Smooth muscle cell of the umbilical artery (primary cell): ENCODE measurements at places on chromosomes 5 and 9. TPM values are rescaled to one million over a fixed set of nuclear protein-coding genes. Genes with fewer than 3 reads are reported as not detected.

Gene DNM1
- 9.5 and 14.2 TPM in 2 replicates for total RNA-seq

Gene FBXL7
- 5.3 and 6.2 TPM in 2 replicates for total RNA-seq

Gene BSPRY
- total RNA-seq: not detected in 2 replicates

Gene DMRT3
- total RNA-seq: not detected in 2 replicates

Gene AQP7
- total RNA-seq: not detected in 2 replicates

Gene ARL10
- 23.8 and 25.2 TPM in 2 replicates for total RNA-seq

Gene PCDH1
- 0.60 and 0.89 TPM in 2 replicates for total RNA-seq

Gene CDO1
- 0.59 and 1.7 TPM in 2 replicates for total RNA-seq

Gene FGD3
- total RNA-seq: not detected in 2 replicates

Gene CLIC3
- total RNA-seq: 2.5 and 3.3 TPM in 2 replicates

Gene SMIM33
- not detected in 2 replicates for total RNA-seq

Gene ARHGEF39
- 0.30 and 0.92 TPM in 2 replicates for total RNA-seq

Gene PDE6A
- not detected in 2 replicates for total RNA-seq

Gene FAM200C
- 4.8 and 5.1 TPM in 2 replicates for total RNA-seq

Gene RALGPS1
- 1.5 and 3.6 TPM in 2 replicates for total RNA-seq

Gene ACTBL2
- total RNA-seq: 0.89 and 1.4 TPM in 2 replicates

Gene PCDHB11
- 0.05 and 0.30 TPM in 2 replicates for total RNA-seq

Gene LCP2
- not detected in 2 replicates for total RNA-seq

Gene LECT2
- not detected in 2 replicates for total RNA-seq

Gene PCDHGC3
- 38.6 and 69.3 TPM in 2 replicates for total RNA-seq

Gene NR5A1
- total RNA-seq: not detected in 2 replicates

Gene CRB2
- not detected in 2 replicates for total RNA-seq

Gene BHMT
- total RNA-seq: not detected in 2 replicates

Gene MARVELD2
- 0.30 and 1.3 TPM in 2 replicates for total RNA-seq

Gene RMRP
- total RNA-seq: 680 and 5,299 TPM in 2 replicates

Gene RMI1
- 6.8 and 9.8 TPM in 2 replicates for total RNA-seq

Gene CERCAM
- 158 and 228 TPM in 2 replicates for total RNA-seq

Gene ALDH7A1
- 37.7 and 45.3 TPM in 2 replicates for total RNA-seq

Gene FOXD4L5
- total RNA-seq: 0.09 and 0.30 TPM in 2 replicates

Gene QRFP
- total RNA-seq: not detected in 2 replicates

Gene CCDC152
- 0.30 and 1.6 TPM in 2 replicates for total RNA-seq

Gene EXOC3
- total RNA-seq: 39.8 and 41.3 TPM in 2 replicates

Gene STPG3
- not detected in 2 replicates for total RNA-seq

Gene DAB2IP
- 8.3 and 20.1 TPM in 2 replicates for total RNA-seq

Gene GNA14
- 0.05 TPM in 1 of 2 replicates, not detected in the other for total RNA-seq

Gene LHX6
- not detected in 2 replicates for total RNA-seq

Gene ITGA2
- 72.5 and 294 TPM in 2 replicates for total RNA-seq
